Glomerular endothelial cell (primary cell): ENCODE measurements at places on chromosomes 13 and 19. TPM values are rescaled to one million over a fixed set of nuclear protein-coding genes. Genes with fewer than 3 reads are reported as not detected.

The POU2F2 gene
- 7.4 and 10.7 TPM in 2 replicates for total RNA-seq

The SLC10A2 gene
- not detected in 2 replicates for total RNA-seq

The SLC5A5 gene
- not detected in 2 replicates for total RNA-seq

The SMAD9 gene
- 1.4 and 2.3 TPM in 2 replicates for total RNA-seq

The SMIM44 gene
- total RNA-seq, result not detected in 2 replicates

DNA sequence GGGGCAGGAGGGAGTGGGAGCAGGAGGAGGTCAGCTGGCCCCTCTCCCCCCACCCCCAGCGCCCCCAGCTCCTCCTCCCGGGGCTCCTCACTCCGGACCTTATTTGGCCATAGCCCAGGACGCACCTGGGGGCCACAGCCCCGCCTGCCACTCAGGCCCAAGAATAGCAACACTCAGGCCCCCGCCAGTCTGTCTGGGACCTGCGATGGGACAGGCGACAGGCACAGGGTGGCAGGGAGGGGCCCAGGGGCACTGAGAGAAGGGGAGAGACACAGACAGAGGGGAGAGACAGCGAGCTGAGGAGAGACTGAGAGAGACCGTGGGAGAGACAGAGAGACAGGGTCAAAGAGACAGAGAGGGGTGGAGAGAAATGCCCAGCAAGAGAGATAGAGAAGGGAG, 10.2 kb downstream of the JOSD2 start:
- no peak for DNase-seq

DNA sequence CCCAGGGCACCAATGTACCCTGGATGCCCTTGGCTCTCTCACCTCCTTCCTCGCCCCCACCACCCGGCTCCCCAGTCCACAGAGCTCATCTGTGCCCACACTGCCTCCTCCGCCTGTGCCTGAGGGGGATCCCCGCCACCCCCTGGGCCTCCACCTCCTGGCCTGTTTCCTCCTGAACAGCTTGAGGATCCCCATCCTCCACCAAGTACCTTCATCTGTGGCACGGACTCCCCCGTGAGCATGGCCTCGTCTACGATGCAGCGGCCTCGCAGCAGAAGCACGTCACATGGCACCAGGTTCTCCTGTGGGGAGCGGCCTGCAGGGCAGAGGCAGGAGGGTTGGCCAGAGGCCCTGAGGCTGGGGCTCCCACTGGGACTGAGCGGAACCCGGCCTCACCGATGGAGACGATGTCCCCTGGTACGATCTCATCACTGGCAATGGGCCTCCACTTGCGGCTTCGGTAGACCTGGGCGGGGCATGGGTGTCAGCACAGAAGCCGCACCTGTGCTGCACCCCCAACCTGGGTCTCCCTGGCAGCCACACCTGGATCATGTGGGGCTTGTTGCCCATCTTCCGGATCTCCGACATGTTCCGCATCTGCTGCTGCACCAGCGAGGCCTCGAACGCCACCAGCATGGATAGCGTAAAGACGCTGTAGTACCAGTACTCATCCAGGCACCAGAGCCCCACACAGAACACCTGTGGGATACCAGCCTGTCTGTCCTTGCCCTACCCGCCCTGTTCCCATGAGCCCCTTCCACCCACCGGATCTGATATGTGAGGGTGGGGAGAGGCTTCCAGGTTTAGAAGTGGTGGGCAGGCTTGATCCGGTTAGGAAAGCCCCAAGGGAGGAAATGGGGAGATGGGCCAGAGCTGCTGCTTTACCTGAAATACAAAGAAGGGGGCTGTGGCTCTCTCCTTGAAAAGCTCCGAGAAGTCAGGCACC, 6.8 kb downstream of the ATP13A1 start:
- DNase-seq, result no peak

DNA sequence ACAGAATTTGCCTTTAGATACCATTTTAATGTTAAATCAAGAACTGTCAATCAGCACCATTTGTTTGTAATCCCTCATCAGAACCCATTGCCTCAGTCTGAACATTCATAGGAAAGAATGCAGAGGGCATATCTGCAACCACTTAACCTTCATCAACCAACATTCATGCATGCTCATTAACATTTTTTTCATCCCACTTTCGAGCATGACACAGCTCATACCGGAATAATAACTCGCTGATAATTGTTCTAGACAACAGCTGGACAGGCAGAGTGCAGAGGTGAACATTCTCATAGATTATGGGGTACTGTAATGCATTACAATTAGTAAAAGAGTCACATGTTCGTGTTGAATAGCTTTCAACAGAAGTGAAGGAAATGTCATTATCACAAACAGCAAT, 216.8 kb downstream of the DIAPH3 start:
- no peak for DNase-seq

DNA sequence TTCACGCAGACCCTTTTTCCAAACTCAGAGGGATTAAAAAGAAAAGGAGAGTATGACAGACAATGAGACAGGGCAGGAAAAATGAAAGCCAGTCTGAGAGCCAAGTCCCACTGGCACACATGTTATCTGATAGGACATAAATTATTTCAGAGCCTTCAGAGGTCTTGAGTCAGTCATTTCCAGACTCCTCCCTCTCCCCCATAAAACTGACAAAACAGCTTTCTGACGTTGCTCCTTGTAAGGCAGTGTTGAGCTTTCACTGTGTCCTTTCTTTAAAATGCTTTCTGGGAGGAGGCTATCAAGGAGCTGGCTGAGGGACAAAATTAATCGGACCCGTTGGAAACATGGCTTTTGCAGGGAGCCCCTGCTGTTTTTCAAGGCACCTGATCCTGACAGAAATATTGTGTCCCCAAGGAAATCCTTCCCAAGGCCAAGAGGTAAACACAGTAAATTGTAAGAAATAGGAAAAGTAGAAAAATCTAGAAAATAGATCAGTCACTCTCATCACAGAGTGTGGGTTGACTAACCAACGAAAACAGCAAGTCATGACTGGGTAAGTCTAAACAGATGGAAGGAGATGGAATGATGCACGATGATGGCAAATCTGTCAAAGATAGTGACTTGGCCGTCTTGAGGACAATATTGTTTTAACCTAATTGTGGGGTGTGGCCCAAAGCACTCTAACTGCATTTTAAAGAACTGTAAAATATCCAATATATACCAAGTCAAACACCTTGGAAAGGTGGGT, 89.7 kb downstream of the DCT start:
- DNase-seq, result no peak

DNA sequence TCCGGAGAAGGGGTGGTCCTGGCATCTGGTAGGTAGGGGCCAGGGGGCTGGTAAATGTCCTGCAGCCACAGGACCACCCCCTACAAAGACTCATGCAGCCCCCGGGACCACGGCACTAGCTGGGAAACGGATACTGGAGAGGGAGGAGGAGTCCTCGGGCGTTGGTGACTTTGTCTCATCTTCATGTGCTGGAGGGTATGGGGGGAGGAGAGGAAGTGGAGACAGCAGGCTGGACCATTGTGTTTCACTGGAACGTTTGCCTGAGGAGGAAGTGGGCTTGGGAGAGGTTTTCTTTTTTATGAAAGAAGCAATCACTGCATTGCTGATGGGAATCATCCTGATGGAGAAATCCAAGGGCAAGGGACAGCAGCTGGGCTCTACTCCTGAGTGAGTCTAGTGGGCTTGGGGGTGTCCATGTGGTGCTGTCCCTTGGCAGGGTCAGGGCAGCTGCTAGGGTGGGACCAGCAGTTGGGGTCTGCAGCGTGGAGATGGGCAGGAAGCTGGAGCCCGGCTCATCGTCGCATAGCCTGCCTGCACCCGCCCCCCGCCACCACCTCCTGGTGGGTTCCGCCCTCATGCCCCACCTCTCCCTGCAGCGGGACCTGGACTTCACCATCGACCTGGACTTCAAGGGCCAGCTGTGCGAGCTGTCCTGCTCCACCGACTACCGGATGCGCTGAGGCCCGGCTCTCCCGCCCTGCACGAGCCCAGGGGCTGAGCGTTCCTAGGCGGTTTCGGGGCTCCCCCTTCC, 1.7 kb upstream of the ADM5 start:
- no peak for DNase-seq

GRCh38 chr19:54325631-54326030, 12.7 kb upstream of the LILRA5 start:
- no peak for DNase-seq

GRCh38 chr13:88718781-88719180, 1047.6 kb downstream of the SLITRK5 start:
- no peak for DNase-seq

DNA sequence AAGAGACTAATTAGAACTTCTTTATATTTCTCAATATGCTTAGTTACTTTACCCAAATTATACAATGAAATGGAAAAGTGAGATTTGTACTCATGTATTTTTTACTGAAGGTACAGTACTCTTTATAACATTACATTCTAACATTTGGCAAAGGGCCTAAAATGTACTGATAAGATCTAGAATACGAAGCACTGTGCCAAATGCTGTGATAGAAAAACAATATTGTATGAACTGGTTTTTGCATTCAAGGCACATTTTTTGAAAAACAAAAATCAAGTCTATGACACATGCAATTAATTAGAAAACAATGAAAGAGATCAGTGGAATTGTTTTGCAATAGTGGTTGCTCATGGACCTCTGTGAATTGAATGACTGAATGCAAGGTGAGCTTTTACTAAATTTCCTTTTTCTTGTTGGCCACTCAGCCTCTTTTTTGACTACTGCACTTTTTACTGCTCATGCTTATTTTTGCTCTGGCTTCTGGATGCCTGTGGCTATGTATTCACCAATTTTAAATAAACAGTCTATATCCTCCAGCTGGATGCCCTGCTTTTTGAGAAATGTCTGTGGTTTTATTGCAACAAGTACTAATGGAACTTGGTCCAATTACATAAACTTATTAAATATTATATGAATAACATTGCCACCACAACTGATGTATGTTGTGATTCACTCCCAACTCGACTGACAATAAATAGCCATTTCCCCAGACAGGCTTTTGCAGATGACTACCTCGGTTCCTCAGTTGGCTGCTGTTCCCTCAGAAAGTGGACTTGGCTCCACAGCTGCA, 41.4 kb upstream of the OBI1 start:
- DNase-seq, result peak; percentile 56

DNA sequence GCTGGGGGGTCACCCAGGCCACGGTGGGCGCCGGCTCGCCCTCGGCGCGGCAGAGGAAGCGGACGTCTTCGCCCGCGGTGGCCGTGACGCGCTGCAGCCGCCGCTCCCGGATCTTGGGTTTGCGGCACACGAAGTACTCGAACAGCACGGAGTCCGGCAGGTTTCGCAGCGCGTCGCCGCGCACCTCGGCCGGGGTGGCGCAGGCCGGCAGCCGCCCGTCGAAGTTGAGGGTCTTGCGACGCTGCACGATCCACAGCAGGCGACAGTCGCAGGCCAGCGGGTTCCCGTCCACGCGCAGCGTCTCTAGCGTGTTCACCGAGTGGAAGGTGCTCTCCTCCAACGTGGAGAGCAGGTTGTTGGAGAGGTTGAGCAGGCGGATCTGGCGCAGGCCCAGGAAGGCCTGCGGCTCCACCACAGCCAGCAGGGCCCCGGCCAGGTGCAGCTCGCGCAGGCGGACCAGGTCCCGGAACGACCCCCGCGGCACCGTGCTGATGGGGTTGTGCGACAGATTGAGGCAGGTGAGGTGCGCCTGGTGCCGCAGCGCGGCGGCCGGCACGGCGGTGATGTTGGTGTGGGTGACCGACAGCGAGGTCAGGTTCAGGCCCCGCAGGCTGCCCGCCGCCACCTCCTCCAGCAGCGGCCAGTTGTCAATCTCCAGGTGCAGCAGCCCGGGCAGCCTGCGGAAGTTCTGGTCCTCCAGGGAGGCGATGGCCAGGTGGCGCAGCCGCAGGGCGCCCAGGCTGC, 8.6 kb upstream of the PEAK3 start:
- no peak for DNase-seq

DNA sequence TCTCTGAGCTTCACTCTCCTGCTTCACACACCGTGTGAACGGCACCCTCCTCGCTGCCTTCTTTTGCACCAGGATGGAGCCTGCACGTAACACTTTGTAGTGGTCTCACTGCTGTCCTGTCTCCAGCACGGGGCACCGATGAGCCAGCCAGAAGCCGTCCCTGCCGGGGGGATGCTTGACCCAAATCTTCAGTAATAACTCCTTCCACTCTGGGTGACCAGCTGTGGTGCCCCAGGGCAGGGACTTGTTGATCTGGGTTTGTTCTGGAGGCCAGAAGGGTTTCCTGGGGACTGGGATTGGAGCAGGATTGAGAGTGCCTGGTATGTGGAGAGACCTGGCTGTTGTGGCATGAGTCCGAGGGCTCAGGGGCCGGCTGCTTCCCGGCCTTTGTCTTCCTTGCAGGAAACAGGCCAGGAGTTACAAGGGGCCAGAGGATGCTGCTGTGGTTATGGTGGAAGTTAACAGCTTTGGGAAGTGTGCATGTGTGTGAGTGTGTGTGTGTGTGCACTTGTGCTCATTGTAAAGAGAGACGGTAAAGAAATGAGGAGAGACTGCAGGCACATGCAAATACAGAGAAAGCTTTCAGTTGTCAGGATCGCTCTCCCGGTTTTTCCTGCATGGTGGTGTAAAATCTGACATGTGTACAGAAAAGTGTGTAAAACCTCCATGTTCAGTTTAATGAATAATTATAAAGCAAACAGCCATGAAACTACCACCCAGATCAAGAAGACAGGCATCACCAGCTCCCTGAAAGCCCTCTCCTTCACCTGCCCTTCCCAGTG, 18.9 kb downstream of the PAK4 start:
- peak; percentile 66 for DNase-seq

GRCh38 chr19:18833141-18833476, 1.4 kb downstream of the UPF1 start:
- DNase-seq, result no peak

- DNase-seq, result no peak
Measured at GRCh38 chr19:58569191-58569942, 3.8 kb downstream of the MZF1 start.

- DNase-seq, result no peak
Measured at GRCh38 chr19:1429750-1430149, 8.4 kb upstream of the RPS15 start.

- DNase-seq, result no peak
Measured at GRCh38 chr19:11624069-11624463, 26.8 kb downstream of the ZNF627 start.

DNA sequence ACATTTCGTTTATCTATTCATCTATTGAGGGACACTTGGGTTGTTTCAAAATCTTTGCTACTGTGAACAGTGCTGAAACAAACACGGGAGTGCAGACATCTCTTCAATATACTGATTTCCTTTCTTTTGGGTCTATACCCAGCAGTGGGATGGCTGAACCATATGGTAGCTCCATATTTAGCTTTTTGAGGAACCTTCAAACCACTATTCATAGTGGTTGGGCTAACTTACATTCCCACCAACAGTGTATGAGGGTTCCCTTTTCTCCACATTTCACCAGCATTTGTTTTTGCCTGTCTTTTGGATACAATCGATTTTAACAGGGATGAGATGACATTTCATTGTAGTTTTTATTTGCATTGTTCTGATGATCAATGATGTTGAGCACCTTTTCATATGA, 798.2 kb downstream of the UQCRFS1 start:
- no peak for DNase-seq
